ENCODE measurements at places on chromosomes 11 and 22. TPM values are rescaled to one million over a fixed set of nuclear protein-coding genes. Genes with fewer than 3 reads are reported as not detected.
A peak's percentile ranks its signal among the peaks of the same experiment; 100 is the strongest.

- DNase-seq, result no peak
These were observed 74.7 kb downstream of the NARS2 start for GRCh38 chr11:78499971-78500370.

GRCh38 chr11:45089251-45089650 lies 57.2 kb upstream of the PRDM11 start:
- peak; percentile 84 for DNase-seq

DNA sequence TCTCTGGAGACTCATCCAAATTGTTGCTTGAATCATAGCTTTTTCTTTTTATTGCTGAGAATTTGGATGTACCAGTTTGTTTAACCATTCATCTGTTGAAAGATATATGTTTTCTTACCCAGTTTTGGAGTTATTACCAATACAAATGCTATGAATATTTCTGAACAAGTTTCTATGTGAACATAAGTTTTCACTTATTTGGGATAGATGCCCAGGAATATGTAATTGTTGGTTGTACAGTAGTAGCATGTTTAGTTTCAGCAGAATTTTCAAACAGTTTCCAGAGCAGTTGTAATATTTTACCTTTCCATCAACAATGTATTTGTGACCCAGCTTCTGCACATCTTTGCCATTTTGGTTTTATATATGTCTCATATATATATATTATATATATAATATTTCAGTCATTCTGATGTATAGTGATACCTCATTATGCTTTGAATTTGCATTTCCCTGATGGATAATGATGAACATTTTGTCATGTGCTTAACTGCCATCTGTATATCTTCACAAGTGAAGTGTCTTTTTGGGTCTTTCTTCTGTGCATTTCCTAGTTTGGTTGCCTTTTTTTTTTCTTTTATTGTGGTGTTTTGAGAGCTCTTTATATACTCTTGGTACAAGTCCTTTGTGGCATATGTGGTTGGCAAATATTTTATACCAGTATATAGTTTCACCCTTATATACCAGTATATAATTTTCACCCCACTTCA lies 118.8 kb downstream of the LUZP2 start:
- DNase-seq, result no peak

- no peak for DNase-seq
These were observed 94.4 kb upstream of the ALX4 start for GRCh38 chr11:44404301-44404700.

Gene PKNOX2
- total RNA-seq, result 13.8 TPM

- DNase-seq, result no peak
These were observed 1.9 kb downstream of the FBXO7 start for GRCh38 chr22:32476281-32477195.

DNA sequence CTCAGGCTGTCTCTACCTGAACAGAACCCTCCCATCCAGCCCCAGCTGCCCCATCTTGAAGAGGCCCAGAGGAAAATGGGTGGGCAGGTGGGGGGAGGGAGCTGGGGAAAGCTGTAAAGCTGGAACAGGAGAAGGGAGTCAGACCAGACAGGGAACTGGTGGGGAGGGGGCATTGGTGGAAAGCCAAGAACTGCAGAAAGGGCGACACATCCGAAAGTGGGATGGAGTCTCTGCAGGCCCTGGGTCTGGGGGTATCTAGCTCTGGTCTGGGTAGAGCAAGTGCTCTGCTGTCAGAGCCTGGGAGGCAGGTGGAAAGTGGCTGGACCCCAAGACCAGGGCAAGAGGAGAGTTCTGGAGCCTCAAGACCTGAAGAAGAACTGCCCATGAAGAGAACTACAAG lies 7.7 kb downstream of the TMPRSS13 start:
- no peak for DNase-seq

Gene C22orf42
- not detected for total RNA-seq

DNA sequence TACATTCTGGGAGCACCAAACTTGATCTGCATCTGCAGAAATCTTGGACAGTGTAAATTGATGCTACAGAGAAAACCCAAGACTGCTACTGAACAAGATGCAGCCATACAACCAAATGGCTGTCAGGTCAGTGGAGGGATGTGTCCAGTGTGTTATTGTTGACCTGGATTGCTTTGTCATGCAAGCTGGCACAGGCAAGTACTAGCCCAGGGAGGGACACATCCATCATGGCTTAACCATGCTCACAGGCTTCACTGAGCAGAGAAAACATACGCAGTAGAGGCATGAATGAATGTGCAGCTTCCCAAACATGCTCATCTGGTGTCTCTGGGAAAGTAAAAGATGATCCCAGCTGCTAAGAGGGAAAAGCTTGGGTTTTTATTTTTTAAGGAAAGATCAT lies 93.6 kb downstream of the MTNR1B start:
- DNase-seq, result no peak

DNA sequence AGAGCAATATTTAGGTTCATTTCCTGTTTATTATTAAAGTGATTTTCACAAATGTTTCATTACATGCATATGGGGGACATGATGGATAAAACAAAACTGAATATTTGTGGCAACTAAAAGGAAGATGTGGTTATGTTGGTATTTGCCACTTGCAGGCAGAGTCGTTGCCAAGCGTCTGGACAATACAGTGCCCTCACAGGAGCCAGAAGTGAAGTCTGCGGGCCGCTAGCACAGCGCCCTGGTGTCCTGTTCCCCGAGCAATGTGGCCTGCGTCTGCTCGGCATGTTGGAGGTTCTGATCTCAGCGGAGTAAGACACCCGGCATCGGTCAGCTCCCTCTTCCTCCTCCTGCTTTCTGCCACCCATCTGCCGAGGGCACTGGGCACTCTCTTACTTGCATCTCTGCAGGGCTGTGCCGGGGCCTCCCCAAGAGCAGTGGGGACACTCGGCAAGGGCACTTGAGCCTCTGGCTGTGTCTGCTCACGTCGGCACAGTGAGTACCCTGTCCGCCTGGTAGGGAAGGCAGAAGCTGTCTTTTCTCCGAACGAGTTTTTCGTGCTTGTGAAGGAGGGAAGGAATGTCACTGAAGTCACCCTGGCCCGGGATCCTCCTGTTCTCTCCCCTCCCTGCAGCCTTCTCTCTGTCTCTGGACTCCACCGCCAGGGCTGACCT lies 10.5 kb upstream of the TTLL12 start:
- DNase-seq, result no peak

Gene GRK3
- total RNA-seq, result 20.5 TPM

Gene PSMA1
- total RNA-seq, result 99.6 TPM

Data from left cardiac atrium (tissue), 4 donors.